Upper lobe of right lung (tissue), 1 donor: ENCODE measurements at places on chromosomes 2 and 18. TPM values are rescaled to one million over a fixed set of nuclear protein-coding genes. Genes with fewer than 3 reads are reported as not detected.

GRCh38 chr2:191297033-191297432 is 51.8 kb downstream of the MYO1B start:
- H3K36me3 ChIP-seq = no peaks in the 10 kb centered on the region
- H3K27ac ChIP-seq = peak overlapping the region; percentile 20
- no peaks in the 10 kb centered on the region for H3K27me3 ChIP-seq
- H3K4me3 ChIP-seq = no peak overlapping the region
- peaks cover 16% of the 10 kb centered on the region for H3K4me1 ChIP-seq

DNA sequence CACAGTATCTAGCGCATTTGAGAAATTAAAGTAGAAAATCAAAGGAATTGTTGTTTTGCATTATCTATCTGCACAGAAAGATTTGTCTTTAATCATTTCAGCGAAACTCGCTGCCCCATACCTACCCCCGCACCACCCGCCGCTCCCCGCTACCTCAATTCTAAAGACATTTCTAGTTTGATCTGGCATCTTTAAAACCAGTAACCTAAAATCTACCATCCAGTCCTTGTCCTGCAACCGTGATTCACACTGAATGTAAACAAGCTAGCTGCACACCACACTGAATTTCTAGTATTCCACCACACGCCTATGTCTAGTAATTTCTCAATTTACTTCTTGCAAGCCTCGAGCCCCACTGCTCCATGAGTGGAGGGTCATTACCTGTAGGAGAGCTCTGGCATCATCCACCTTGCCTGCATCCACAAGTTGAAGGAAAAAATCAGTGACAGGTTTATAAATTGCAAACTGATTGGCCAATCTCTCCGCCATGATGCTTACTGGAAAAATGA is 60.1 kb downstream of the ABCG8 start:
- H3K36me3 ChIP-seq = peaks cover 66% of the 10 kb centered on the region
- no peak overlapping the region for H3K27ac ChIP-seq
- H3K4me1 ChIP-seq = no peaks in the 10 kb centered on the region

- no peak overlapping the region for H3K4me3 ChIP-seq
- no peaks in the 10 kb centered on the region for H3K27me3 ChIP-seq
- no peaks in the 10 kb centered on the region for H3K36me3 ChIP-seq
- DNase-seq = no peak
- peaks cover 4% of the 10 kb centered on the region for H3K4me1 ChIP-seq
- H3K27ac ChIP-seq = no peak overlapping the region
Measured at GRCh38 chr2:56009758-56010458, 86.3 kb upstream of the EFEMP1 start.

Gene ATP6V1B1
- total RNA-seq = 2.1 TPM

Gene DYNAP
- not detected for total RNA-seq
